ENCODE measurements at places on chromosomes 11 and 22. TPM values are rescaled to one million over a fixed set of nuclear protein-coding genes. Genes with fewer than 3 reads are reported as not detected.

DNA sequence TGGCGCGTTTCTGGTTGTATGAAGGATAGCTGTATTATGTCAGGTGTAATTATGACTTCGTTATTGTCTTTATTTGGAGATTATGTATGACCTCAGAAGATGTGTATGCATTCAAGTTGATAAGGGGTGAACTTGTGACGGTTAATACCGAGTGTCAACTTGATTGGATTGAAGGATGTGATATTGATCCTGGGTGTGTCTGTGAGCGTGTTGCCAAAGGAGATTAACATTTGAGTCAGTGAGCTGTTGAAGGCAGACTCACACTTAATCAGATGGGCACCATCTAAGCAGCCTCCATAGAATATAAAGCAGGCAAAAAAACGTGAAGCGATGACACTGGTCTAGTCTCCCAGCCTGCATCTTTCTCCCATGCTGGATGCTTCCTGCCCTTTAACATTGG lies 15.3 kb upstream of the CD82 start:
- H3K4me3 ChIP-seq: no peak overlapping the region
- peaks cover 5% of the 10 kb centered on the region for H3K27me3 ChIP-seq

DNA sequence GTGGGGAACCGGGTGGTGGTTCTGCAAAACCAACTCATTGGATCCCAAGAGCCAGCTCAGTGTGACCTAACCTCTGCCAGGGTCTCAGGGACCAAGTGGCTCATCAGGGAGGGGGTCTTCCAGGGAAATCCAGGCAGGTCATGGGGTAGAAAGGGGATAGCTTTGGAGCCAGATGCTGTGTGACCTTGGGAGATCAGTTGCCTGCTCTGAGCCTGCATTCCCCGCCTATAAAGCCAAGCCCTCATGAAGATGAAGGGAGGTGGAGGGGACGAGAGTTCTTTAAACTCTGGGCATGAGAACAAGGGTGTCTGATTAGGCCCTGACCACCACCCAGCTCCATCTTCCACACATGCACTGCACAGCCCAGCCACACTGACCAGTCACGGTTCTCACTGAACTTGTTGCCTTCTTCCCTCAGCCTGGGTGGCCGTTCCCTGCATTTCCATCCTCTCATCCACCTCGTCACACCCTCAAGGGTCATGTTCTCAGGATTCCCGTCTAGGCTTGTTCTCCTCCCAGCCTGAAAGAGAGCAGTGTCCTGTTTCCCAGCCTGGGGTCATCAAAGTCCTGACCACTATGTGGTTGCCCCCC lies 475.5 kb downstream of the TBC1D22A start:
- no peak for DNase-seq
- H3K36me3 ChIP-seq: no peaks in the 10 kb centered on the region
- H3K27me3 ChIP-seq: no peaks in the 10 kb centered on the region
- no peaks in the 10 kb centered on the region for H3K4me1 ChIP-seq
- no peak overlapping the region for H3K4me3 ChIP-seq
- H3K27ac ChIP-seq: no peak overlapping the region

The C11orf97 gene
- polyA plus RNA-seq: not detected

DNA sequence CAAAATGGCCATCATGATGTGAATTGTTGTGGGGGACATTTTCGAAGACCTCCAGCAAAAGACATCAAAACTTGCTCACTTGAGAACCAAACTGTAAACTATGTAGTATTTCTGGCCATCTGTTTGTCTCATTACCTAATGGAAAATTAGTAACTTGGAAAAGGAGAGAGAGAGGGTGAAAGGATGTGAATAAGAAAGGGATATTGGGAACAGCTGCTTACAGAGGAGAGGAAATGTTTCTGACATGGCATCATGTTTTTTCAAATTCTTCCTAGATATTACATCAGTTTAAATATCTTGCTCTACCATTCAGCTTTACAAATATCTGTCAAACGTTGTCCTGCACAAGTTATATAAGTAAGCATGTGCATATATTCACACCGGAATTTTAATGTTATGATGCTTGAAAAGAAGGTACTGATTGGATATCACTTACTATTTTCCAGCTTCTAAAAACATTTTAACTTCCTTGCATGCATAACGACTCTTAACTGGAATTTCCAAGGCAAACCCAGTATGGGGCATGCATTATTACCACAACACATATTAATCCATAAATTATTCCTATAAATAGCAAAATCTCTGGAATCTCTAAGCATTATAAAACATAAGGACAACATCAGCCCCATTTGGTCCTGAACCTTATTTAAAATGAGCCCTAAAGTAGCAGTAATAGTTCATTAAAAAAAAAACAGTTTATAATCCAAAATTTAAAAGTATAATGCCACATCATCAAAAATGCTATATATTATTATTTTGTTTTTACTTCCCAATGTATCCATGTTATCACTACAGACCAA lies 20.0 kb downstream of the GUCY1A2 start:
- peak overlapping the region; percentile 73 for H3K27ac ChIP-seq
- H3K36me3 ChIP-seq: no peaks in the 10 kb centered on the region
- peaks cover 26% of the 10 kb centered on the region for H3K4me1 ChIP-seq
- DNase-seq: peak; percentile 83

GRCh38 chr11:69560141-69560790 lies 78.8 kb downstream of the LINC01488 start:
- peaks cover 18% of the 10 kb centered on the region for H3K4me1 ChIP-seq
- H3K27me3 ChIP-seq: no peaks in the 10 kb centered on the region
- DNase-seq: peak; percentile 52

DNA sequence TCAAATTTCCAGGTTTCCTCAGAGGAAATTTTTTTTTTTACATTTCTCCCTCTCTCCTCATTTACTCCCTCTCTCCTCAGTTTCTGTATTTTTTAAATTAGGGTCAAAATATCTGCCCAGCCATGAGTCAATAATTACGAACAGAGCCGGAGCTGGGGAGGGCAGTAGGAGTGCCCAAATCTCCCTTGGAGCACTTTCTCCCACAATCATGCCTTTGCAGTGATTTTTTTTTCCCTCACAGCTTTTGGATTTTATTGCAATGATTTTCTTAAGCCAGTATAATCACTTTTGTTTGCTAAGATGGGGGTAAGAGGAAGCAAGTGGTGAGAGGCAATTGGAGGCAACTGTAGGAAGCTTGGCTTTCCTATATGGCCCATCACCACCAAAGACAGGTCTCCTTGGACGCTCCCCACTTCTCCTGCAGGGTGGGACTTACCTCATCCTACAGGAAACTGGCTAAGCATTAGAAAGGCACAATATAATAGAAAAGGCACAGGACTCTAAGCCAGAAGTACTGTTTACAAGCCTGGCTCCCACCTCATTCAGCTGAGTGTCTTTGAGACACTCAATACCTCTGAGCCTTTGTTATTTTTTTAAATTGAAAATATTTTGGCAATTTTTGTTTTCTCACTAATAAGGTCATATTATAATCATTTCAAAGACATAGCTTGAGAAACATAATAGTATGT lies 192.6 kb upstream of the PITPNB start:
- H3K27ac ChIP-seq: peak overlapping the region; percentile 73
- peaks cover 61% of the 10 kb centered on the region for H3K4me1 ChIP-seq
- peak overlapping the region; percentile 15 for H3K4me3 ChIP-seq
- no peaks in the 10 kb centered on the region for H3K36me3 ChIP-seq
- DNase-seq: peak; percentile 82

DNA sequence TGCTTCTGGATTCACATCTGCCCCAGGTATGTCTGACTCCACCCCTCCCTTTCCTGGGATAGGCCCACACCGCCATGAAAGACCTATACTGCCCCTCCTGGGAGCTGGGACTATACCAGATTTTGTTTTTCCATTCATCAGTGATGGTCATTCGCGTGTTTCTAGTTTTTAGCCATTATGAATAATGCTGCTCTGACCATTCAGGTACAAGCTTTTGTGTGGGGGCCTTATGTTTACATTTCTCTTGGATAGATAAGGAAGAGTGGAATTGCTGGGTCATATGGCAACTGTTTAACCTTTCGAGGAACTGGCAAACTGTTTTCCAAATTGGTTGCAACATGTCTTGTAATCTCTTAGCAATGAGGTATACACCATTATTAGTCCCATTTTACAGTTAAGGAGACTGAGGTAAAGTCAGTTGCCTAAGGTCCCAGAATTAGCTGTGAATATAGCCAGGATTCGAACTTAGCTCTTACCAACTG lies 1.2 kb upstream of the TBC1D10A start:
- no peak overlapping the region for H3K4me3 ChIP-seq
- H3K27me3 ChIP-seq: no peaks in the 10 kb centered on the region
- H3K36me3 ChIP-seq: no peaks in the 10 kb centered on the region
- DNase-seq: peak; percentile 25
- no peak overlapping the region for H3K27ac ChIP-seq
- peaks cover 18% of the 10 kb centered on the region for H3K4me1 ChIP-seq

DNA sequence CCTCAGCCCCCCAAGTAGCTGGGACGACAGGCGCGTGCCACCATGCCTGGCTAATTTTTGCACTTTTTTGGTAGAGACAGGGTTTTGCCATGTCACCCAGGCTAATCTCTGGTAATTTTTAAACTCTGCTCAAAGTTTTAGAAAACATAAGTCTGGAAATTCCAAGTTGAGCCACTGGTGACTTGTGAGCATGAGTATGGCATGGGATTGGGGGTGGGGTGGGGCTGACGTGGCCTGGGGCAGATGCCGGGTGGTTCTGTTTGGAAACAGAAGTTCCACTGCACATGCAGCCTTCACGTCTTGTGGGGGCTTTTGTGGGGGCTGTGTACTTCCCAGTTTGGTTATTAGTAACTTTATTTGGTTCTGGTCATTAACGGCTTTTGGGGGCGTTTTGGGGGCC lies 67.3 kb downstream of the PTPRJ start:
- H3K36me3 ChIP-seq: no peaks in the 10 kb centered on the region
- peak overlapping the region; percentile 35 for H3K27ac ChIP-seq
- no peaks in the 10 kb centered on the region for H3K27me3 ChIP-seq
- DNase-seq: peak; percentile 70
- H3K4me1 ChIP-seq: peaks cover 24% of the 10 kb centered on the region

The DBX1 gene
- not detected for polyA plus RNA-seq

DNA sequence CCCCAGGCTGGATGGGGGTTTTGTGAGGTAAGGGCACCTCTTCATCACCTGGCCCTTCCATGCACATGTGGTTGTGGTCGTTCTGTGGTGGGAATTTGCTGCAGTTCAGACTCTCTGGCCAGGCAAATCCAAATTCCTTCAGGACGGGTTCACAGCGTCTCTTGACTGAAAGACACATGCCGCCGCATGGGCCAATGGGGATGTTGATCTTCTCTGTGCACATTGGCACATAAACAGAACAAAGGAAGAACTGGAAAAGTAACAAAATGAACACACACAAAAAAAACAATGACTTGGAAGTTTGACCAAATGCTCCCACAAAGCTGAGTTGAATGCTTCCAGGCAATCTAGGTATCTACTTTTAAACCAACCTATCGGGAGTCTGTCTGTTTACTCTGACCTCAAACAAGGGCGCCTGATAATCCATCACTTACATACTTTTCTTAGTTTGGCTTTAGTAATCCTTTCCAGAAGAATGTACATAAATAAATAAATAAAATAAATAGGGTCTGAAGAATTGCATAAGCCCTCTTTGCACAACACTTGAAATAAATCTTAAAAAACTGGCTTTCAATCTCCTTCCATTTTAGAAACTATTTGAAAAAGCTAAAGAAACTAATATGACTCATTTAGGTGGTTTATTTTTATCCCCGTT lies 2.8 kb downstream of the FZD4 start:
- no peak for DNase-seq
- H3K4me1 ChIP-seq: peaks cover 53% of the 10 kb centered on the region
- peak overlapping the region; percentile 90 for H3K4me3 ChIP-seq
- peaks cover 6% of the 10 kb centered on the region for H3K36me3 ChIP-seq

- no peaks in the 10 kb centered on the region for H3K36me3 ChIP-seq
- DNase-seq: peak; percentile 77
- H3K4me1 ChIP-seq: peaks cover 30% of the 10 kb centered on the region
- H3K4me3 ChIP-seq: no peak overlapping the region
These were observed 309.1 kb downstream of the SWAP70 start for GRCh38 chr11:9972989-9973388.

The SYCE3 gene
- polyA plus RNA-seq: 0.80 TPM

DNA sequence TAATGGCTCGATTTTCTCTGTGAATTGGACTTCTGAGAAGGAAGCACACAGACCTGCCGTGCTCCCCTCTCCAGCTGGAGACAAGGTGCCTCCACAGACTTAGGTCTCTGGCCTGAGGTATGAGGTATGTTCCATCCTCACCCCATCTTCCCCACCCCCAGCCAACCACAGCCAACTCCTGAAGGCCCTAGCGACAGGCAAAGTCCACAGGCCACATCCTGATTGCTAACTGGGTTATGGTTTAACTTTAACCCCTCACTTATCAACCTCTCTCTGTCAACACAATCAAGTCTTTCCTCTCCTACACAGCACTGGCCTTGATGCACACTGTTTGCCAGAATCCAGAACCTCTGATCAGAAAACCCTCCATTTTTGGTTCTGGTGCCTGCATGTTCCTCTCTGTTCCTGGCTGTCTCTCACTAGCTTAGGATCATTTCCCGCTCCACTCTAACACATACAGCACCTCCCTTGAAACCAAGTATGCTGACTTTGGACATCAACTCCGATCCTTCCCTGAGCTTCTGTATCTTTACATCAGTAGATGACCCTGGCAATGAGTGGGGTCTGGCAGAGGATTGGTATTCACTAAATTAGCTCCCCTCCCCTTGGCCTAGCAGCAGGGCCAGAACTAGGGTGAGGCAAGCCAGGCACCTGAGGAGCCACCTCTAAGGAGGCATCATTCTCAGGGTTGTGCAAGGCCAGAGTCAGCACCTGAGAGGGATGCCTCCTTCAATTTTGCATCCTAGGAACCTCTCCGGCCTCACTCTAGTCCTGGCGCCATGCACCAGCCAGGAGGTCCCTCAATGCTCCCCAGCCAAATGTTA lies 22.0 kb downstream of the JAML start:
- no peak for DNase-seq
- no peaks in the 10 kb centered on the region for H3K4me1 ChIP-seq

DNA sequence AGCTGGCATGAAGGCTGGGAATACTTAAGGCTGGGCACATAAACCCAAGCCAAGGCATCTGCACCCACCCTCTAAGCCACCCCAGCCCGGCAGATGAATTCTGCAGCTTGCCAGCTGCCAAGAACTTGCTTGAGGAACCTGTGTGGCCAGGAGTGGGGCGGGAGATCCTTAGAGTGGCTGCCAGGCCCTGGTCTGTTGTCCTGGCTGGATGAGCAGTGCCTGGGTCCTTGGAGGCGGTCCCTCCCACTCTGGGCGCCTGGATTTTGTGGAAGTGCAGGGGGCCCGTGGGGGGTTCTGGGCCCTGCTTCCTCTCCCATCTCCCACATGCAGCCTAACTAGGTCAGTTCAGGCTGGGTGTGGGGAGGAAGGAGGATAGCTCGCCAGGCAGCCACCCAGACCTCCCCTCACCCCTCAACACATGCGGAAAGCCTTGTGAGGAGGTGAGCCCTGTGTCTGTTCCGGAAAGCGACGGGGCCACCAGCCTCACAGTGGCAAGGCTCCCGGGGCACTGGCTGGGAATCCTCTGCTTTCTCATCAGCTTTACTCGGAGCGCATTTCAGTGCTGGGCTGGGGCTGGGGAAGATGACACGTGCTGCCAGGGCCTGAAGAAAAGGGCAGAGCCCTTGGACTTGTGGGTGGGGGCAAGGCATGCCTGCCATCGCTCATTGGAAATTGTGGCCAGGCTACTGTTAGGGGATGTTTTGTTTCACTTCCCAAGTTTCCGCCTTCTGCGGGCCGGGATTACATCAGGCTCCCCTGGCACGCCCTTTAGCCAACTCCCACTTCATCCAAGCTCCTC lies 8.4 kb downstream of the DAGLA start:
- peaks cover 10% of the 10 kb centered on the region for H3K4me1 ChIP-seq
- peak overlapping the region; percentile 75 for H3K27ac ChIP-seq
- H3K27me3 ChIP-seq: no peaks in the 10 kb centered on the region
- DNase-seq: peak; percentile 87
- peak overlapping the region; percentile 55 for H3K4me3 ChIP-seq
- H3K36me3 ChIP-seq: no peaks in the 10 kb centered on the region

- H3K4me1 ChIP-seq: no peaks in the 10 kb centered on the region
- no peaks in the 10 kb centered on the region for H3K27me3 ChIP-seq
- no peak overlapping the region for H3K27ac ChIP-seq
- no peak for DNase-seq
- H3K4me3 ChIP-seq: no peak overlapping the region
These were observed 96.3 kb downstream of the C11orf65 start for GRCh38 chr11:108370990-108371389.

The HTR3B gene
- polyA plus RNA-seq: not detected

All from GM23248 (cell line).